NCI-H1436 (cell line): ENCODE measurements at places on chromosomes 6 and 20.

- DNase-seq: no peak
Observed at GRCh38 chr6:43835872-43836419, 65.9 kb downstream of the VEGFA start.

- DNase-seq: no peak
Observed at GRCh38 chr6:79064635-79065034, 13.4 kb downstream of the PHIP start.

GRCh38 chr6:1592852-1593251 lies 16.9 kb upstream of the FOXC1 start:
- DNase-seq: no peak

- no peak for DNase-seq
Observed at GRCh38 chr20:40899344-40899743, 129.3 kb upstream of the TOP1 start.

GRCh38 chr20:40650707-40651106 lies 38.3 kb downstream of the MAFB start:
- DNase-seq: no peak

DNA sequence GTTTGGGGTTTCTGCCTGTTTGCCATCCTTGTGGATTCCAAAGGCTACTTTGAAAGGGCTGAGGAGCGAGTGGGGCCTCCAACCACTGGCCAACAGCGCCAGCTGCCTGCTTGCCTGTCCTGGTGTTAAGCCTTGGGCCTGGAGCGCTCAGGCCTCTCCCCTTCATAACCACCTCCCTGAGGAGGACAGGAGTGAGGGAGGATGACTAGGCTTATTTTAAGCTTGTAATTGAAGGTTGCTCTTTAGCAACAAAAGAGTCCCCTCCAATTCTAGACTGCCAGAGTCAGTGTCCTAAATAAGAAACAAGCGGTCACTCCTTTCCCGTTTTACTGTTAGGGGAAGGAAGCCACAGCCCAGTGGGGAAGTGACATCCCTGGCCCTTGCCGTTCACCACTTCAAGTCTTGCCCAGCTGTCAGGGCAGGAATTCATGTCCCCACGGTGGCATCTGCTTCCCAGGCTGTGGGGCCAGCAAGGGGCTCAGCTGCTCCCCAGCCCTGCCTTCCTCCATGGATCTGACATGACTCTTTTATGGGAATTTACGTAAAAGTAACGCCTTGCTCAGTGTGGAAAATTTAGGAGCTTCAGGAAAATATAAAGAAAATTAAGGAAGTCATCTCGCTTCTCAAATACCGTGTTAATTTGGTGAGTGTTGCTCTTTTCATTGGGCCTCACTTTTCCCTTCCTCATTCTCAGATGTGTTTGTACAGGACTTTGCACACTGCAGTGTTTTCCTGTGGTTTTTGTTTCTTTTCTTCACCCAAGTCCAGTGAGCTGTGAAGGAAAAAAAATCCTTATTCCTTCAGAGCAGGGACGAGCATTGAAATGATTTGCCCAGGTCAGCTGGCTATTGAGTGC lies 57.8 kb downstream of the SSR1 start:
- no peak for DNase-seq

GRCh38 chr6:11702089-11702488 lies 76.5 kb downstream of the ADTRP start:
- DNase-seq: no peak

- DNase-seq: no peak
Observed at GRCh38 chr6:113202852-113203714, 654.1 kb upstream of the MARCKS start.

GRCh38 chr6:16058201-16058928 lies 70.5 kb upstream of the MYLIP start:
- DNase-seq: no peak
